ENCODE measurements at places on chromosomes 5 and 9.

- DNase-seq, result no peak
Observed at GRCh38 chr5:115452536-115453235, 91.9 kb downstream of the FEM1C start.

- no peak for DNase-seq
Observed at GRCh38 chr5:71790433-71790832, 71.4 kb downstream of the CARTPT start.

GRCh38 chr9:130995086-130996011 is 13.6 kb upstream of the LAMC3 start:
- peak; percentile 42 for DNase-seq

- DNase-seq, result no peak
Observed at GRCh38 chr9:4393806-4394523, 94.1 kb upstream of the GLIS3 start.

DNA sequence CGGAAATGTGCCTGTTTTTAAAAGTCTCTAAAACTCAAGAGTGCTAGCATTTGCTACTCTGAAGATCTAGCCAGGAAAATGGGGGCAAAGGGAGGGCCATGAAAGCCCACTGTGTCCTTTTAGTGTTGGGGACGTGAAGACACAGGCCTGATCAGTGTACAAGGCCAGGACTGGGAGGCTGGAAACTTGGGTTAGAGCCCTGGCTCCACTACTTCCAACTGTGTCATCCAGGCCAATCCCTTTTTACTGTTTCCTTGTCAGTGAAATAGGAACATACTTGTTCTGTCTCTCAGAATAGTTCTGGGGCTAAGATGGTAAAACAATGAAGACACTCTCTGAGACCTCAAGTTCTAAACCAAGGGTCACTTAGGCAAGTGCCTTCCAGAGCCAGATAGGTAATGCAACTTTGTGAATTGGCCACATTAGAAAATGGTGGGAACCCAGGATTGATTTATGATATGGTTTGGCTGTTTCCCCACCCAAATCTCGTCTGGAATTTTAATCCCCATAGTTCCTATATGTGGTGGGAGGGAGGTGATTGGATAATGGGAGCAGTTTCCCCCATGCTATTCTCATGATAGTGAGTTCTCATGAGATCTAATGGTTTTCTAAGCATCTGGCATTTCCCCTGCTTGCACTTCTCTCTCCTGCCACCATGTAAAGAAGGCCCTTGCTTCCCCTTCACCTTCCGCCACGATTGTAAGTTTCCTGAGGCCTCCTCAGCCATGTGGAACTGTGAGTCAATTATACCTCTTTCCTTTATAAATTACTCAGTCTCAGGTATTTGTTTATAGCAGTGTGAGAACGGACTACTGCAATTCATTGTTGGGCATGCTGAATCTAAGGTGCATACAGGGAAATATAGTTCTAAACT is 30.4 kb upstream of the B4GALT1 start:
- peak; percentile 14 for DNase-seq

DNA sequence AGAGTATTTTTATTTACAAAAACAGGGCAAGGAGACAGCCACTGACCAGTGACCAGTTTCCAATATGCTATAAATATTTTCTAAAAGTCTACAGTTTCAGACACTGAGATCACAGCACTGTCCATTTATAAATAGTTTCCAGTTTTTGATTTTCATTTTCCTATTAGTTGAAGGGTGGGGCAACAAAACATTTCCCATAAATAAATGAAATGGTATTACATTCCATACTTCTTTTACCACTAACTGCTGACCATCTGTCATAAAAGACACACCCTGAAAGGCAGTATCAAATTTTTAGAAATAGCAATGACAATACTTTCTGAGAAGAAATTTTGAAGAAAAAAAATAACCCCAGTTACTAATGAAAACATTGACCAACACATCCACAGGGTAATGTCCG is 126.7 kb downstream of the ARSB start:
- peak; percentile 1 for DNase-seq

- no peak for DNase-seq
Observed at GRCh38 chr9:135214054-135214640, 126.7 kb downstream of the OLFM1 start.

DNA sequence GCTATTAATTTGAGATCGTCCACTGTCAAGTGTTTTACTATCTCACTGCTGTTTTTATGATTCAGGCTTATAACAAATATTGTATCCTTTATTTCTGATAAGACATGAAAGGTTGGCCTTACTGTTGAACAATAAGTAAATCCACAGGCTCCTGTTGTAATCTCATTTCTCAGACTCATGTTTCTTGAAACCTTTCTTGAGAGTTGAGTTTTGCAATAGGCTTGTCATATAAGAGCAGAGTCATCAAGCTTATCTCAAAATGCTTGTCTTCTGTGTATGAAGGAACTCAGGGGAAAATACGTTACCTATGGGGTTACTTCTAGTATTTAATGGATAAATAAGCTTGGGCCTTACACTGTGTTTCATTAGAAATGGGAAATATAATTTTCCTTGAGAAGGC is 9.2 kb upstream of the TLX3 start:
- DNase-seq, result peak; percentile 40

GRCh38 chr9:69877852-69878514 is 57.4 kb downstream of the CFAP95 start:
- peak; percentile 85 for DNase-seq

GRCh38 chr9:114384836-114385396 is 2.9 kb downstream of the AKNA start:
- DNase-seq, result no peak

GRCh38 chr5:91269198-91269597 is 113.9 kb downstream of the ARRDC3 start:
- no peak for DNase-seq

GRCh38 chr5:142979636-142980035 is 209.5 kb downstream of the ARHGAP26 start:
- no peak for DNase-seq

- DNase-seq, result no peak
Observed at GRCh38 chr9:137465720-137466388, 6.7 kb upstream of the NSMF start.

DNA sequence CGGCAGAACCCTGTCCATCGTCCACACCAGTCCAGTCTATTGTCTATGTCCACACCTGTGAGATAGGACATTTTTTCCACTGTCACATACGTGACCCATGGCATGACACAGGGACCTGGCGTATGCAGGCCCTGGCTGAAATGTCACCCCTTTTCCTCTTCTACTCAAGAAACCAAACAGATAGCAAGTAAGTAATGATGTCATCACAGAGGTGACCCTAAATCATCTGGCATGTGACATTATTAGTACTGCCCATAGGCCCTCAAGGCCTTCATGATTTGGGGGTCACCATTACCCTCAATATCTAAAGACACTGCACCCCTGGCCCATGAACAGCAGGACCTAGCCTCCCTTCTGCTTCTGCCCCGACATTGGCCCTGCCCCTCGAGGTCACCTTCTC is 88.3 kb downstream of the LHX2 start:
- DNase-seq, result no peak

- DNase-seq, result no peak
Observed at GRCh38 chr9:27451207-27451797, 72.8 kb upstream of the IFNK start.

GRCh38 chr5:170773024-170773985 is 10.2 kb upstream of the GABRP start:
- no peak for DNase-seq
